GM12892 (cell line): ENCODE measurements at places on chromosomes 7 and 10.

GRCh38 chr7:84970670-84971069, 216.2 kb downstream of the SEMA3D start:
- DNase-seq: no peak

GRCh38 chr10:34205452-34205851, 609.6 kb downstream of the PARD3 start:
- no peak for DNase-seq

DNA sequence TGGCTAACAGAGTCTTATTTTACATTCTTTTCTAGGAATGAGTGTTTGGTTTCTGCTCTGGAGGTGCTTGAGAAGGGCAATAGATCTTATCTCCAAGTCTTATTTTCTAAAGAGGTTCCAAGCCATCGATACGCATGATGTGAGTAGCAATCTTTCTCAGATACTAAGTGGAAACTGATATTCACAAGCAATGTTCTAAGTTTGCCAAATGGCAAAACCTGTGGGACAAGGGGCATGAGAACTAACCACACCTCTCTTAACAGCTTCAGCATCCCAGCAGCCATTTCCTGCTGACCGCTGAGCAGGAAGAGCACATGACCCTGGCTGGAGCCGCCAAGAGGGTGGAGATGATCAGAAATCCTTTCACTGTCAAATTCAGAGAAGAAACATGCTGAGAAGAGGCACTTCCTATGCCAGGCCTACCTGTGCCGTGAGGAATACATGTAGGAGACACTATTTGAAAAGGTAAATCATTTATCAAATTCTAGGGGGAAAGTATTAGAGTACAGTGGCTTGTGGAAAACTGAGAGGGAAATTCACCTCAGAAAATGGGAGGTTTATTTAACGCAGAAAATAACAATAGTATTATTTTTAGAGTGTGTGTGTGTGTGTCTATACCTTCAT, 35.2 kb downstream of the CCDC71L start:
- DNase-seq: no peak

- no peak for DNase-seq
These were observed 390.1 kb downstream of the GATA3 start for GRCh38 chr10:8444630-8445029.

DNA sequence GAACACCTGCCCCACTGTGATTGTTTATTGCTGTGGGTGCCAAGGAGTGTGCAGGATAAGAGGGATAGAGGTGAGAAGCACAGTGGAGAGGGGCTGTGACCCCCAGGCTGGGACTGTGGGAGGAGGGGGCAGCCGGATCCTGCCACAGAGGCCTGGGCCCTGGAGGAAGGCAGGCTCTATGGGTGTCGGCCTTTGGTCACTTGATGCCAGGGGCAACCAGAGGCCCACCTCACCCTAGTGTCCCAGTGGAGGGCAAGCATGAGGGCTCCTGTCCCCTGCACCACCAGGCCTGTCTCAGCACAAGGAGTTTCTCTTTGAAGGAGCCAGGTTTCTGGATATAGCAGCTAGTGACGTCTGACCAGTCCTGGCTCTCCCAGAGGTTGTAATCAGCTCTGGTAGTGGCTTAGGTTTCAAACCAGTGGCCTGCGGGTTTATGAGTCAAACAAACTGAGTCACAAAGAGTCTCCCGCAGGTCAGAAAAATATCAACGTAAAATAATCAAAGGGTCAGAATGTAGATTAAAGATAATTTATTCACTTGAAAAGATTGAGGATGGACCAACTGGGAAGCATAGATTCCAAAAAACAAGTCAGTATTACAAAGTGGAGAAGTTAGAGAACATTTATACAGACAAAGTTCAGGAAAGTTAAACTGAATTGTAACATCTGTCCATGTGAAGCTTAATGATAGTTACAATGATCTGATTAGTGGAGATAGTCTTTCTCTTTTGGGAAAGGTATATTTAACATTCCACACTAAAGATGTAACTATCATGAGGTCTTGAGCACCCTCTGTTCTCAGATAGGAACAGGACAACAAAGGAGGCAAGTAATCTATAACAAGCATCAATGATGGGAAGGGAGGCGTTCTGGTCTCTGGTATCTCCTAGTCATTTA, 37.2 kb upstream of the ZNF488 start:
- no peak for DNase-seq

DNA sequence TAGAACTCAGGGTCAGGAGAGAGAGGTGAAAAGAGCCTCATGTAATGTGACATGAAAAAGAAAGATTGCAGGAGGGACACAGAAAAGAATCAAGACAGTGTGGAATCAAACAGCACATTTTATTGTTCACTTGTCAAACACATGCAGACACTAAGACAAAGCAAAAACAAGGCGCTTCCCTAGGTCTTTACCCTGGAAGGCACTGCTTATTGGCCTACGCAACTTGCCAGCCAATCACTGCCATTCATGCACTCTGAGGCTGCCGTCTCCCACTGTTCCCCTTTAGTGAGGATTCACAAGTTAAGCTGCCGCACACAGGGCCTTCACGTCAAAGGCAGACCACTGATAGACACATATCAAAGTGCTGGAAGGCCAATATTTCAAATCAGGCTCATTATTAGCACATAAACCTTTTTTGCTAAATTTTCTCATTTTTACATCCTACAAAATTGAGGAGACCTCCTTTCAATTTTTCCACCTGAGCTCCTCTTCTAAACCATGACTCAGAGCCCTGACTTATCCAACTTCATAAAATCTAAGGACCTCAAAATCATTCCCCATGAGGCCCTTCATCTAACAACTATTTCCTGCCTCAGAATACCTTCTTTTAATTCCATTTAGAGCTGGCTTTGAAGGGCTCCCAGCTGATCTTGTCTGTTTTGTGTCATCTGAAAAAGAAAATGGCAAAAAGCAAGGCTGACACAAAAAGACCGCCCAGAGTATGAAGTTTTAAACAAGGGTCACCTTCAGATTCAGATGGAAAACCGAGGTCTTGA, 149.4 kb downstream of the CHCHD3 start:
- DNase-seq: no peak

DNA sequence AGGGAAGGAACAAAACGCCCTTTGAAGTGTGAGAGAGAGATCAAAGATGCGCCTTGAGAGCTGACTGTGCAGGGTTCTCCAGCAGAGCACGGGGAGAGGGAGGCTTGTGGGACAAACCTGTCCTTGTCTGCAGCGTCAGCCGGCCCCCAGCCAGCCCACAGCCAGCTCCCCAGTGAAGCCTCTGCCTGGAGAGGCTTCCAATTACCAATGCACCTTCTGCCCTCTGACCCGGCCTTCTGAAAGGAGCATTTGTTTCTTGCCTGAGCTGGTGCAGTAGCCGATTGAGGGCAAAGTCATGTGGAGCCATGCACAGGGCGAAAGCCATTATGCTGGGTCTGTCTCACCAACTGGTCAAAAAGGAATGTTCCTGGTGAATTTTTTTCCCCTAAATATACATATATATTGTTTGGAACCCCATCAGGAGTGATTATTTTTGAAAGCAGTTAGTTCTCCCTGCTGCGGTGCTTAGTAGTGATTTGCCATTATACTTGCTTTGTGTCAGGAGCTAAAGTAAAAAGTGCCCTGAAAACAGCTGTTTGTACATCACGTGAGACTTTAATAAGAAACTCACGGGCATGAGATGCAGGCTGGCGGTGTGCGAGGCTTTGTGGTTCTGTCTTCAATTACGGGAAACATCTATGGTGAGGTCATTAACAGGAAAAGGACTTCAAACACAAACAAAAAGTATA, 268.6 kb downstream of the KLF6 start:
- no peak for DNase-seq

DNA sequence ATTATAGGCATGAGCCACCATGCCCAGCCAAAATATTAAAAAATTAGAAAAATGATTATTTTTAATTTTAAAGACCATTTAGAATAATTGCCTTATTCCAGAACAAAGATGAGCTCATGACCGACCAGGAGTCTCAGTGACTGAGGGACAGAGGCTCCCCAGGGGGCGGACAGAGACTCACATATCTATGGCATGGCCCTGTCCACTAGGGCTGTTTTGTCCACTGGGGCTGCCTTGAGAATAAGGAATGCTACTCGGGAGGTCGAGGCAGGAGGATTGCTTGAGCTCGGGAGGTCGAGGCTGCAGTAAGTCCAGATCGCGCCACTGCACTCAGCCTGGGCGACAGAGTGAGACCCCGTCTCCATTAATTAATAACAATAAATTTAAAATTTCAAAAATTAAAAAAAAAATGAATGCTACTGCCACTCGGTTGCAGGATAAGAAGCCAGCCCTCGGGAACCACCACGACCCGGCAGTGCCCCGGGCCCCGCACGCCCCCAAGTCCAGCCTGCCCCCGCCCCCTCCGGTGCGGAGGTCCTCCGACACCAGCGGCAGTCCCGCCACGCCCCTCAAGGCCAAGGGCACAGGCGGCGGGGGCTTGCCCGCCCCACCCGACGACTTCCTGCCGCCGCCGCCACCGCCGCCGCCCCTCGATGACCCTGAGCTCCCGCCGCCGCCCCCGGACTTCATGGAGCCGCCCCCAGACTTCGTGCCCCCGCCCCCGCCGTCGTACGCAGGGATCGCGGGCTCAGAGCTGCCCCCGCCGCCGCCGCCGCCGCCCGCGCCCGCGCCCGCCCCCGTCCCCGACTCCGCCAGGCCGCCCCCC, 128.6 kb downstream of the APBB1IP start:
- DNase-seq: no peak

DNA sequence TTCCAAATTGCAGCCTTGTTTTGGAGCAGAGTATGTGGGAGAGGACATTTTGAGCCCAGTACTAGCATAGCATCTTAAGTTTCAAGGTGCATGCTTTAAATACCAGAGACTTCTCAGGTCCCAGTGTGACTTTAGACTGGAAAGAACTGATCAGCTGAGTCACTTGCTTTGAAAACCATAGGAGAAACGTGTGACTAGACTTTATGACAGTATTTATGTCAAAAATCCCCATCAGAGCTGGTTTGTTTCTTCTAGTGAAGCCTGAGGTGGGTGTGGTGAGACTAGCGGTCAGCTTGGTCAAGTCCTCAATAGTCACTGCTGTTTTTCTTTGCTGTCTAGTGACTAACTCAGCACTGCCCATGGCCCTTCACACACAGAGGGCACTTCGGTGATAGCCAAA, 724.2 kb downstream of the GATA3 start:
- DNase-seq: no peak

- DNase-seq: no peak
These were observed 259.8 kb downstream of the CSTF2T start for GRCh38 chr10:51439645-51440044.

- DNase-seq: no peak
These were observed 13.8 kb downstream of the PSAP start for GRCh38 chr10:71837098-71837827.

DNA sequence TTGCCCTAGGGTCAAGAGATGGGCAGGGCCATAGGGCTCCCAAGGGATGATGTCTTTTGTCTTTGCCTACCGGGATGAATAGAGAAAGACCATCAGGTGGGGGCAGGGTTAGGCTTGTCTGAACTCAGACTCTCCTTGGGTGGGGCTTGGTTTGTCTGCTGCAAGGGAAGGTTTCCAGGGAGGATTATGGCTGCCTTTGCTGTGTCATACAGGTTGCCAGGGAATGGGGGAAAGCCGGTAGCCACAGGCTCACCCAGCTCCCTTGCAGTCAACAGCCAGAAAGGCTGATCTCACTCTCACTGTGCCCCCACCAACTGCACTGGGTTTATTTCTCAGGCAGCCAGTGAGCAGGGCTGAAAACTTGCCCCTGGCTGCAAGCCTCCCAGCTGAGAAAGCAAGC, 253.2 kb downstream of the POLR1F start:
- no peak for DNase-seq

DNA sequence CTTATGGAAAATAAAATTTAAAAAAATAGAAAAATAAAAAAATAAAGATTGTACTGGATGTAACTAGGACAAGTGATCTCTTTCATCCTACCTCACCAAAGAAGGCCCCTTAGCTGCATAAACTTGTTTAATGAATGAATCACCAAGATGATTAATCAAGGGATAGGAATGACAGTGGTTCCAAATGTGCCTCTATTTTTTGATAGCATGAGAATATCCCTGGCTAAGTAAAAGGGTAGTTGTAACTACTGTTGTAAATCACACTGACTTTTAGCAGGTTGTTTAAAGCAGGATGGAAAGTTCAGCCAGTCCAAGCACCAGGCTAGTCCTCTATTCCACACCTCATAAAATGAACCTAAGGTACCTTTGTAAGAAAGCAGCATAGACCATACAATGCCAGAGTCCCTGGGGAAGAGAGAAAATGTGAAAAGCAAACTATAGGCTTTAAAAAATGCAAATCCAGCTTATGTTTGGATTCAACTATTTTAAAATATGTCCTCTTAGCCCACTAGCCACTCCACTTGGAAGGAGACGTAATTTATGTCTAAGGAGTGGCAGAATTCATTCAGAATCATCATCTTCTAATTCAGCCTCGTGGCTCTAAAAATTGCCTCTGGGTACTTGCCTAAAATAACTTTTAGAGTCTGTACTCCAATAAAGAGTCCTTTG, 126.8 kb downstream of the SKIDA1 start:
- DNase-seq: no peak

GRCh38 chr10:133618851-133619250, 7.7 kb downstream of the FRG2B start:
- no peak for DNase-seq

DNA sequence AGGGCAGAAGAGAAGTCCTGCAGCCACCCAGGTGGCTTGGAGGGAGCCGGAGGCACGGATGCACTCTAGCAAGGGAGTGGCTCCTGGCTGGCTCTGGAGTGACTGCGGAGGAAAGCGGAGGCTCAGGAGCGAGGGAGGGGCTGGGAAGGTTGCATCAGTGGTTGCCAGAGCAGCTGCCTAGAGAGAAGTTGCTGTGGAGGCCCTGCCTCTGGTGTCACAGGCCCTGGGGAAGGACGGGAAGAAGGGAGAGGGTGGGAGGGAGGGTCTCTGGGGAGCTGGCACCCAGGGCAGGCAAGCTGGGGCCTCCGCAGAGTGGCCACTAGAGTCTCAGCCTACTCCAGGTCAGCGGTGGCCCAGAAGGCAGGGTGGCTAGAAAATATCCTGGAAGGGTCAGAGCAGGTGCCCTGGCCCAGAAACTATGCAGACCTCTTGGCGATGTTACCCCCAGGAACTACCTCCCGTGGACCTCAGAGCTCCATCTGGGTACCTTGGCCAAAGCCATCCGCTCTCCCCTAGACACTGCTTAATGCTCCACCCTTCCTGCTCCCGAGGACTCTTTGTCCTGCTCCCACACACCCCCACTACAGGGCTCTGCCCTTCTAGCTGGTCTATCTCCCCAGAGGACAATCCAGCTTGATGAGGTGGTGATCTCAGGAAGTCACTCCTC, 164.3 kb downstream of the NRF1 start:
- DNase-seq: no peak

DNA sequence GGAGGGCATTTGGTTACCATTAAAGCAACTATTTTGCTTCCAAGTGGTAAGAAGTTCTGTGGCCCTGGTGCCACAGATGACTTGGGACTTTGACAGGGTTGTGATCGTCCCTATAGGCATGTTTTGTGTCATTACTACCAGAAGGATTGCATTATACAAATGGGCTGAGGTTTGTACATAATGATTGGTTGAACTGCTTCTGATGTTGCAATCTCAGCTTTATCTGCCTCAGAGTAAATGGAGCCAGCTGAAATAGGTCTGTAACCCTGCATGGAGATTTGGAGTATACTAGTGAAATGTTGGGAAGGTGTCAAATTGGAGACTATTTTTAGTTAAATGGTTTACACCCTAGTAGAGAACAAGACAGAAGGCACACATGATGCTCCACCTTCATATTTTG, 46.1 kb upstream of the SEPTIN7 start:
- DNase-seq: no peak
